Right lobe of liver (tissue), 6 donors: ENCODE measurements at places on chromosomes 3 and 15. TPM values are rescaled to one million over a fixed set of nuclear protein-coding genes. Genes with fewer than 3 reads are reported as not detected.

FBXO40 gene
- total RNA-seq: not detected

ANKRD34C gene
- not detected for total RNA-seq

MASP1 gene
- total RNA-seq: 138 TPM

DNAJC13 gene
- total RNA-seq: 15.9 TPM

CLDN18 gene
- total RNA-seq: not detected

GRCh38 chr3:183513046-183513706 lies 42.3 kb downstream of the KLHL6 start:
- peak; percentile 42 for DNase-seq

- no peak for DNase-seq
These were observed 420.0 kb downstream of the LPP start for GRCh38 chr3:188573956-188574355.

DNA sequence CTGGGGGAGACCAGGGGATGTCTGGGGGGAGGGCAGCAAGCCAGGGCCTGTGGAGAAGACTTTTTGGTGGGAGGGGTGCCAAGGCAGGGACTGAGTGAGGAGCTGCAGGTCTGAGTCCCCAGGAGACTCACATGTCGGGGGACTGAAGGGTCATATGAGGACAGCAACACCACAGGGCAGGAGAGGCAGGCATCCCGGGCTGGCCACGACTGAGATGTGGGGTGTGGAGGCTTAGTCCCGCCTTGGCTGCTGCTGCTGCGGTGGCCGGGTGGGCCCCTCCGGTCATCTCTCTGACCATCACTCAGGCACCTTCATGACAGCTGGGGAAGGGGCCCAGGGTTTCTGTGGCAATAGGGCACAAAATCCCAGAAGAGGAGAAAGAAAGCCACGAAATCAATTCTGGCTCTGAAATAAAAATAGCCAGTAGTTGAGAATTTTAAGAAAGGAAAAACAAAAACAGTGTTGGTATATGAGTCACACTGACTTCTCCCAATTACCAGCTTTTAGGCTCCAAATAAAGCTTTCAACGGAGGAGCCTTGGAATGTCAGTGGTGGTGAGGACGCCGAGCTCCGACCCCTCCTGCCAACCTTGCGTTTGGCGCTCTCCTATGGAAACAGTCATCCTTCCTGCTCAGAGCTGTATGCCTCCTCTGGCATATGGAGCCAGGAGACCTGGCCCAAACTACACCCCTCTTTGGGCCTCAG lies 52.9 kb upstream of the ITGA11 start:
- no peak for DNase-seq

GRCh38 chr3:194773216-194773615 lies 87.5 kb downstream of the FAM43A start:
- no peak for DNase-seq

DNA sequence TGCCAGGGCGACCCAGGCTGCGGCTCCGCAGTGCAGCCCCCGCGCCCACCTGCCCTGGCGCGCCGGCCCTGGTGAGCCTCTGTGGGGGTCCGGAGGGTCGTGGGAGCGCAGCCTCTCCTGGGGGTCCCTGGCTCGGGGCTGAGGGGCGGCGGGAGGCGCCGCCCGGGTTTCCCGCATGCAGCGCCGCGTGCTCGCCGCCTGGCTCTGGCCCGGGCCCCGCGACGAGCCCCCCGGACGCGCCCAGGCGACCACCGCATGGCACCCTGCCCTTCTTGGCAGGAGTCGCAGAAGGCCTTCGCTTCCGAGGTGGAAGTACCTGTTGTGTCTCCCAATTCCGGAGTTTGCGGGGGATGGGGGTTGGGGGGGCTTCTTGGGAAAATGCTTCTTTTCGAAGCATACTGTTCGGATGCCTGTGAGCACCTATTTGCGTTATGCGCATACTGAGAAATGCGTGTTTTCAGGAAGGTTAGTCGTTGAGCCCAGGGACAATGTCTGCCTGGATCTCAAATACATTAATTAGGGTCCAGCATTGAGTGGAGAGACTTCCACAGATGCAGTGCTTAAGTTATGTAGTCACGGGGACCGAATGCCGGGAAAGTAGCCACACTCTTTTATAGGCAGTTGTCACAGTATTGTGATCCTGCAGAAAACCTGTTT lies 1.3 kb downstream of the GABRA5 start:
- DNase-seq: no peak

- no peak for DNase-seq
These were observed 173.5 kb downstream of the OR4M2 start for GRCh38 chr15:22253676-22254408.

- no peak for DNase-seq
These were observed 81.6 kb upstream of the CHMP2B start for GRCh38 chr3:87145553-87145952.

GRCh38 chr3:44416031-44417030 lies 61.1 kb downstream of the ZNF445 start:
- no peak for DNase-seq

DNA sequence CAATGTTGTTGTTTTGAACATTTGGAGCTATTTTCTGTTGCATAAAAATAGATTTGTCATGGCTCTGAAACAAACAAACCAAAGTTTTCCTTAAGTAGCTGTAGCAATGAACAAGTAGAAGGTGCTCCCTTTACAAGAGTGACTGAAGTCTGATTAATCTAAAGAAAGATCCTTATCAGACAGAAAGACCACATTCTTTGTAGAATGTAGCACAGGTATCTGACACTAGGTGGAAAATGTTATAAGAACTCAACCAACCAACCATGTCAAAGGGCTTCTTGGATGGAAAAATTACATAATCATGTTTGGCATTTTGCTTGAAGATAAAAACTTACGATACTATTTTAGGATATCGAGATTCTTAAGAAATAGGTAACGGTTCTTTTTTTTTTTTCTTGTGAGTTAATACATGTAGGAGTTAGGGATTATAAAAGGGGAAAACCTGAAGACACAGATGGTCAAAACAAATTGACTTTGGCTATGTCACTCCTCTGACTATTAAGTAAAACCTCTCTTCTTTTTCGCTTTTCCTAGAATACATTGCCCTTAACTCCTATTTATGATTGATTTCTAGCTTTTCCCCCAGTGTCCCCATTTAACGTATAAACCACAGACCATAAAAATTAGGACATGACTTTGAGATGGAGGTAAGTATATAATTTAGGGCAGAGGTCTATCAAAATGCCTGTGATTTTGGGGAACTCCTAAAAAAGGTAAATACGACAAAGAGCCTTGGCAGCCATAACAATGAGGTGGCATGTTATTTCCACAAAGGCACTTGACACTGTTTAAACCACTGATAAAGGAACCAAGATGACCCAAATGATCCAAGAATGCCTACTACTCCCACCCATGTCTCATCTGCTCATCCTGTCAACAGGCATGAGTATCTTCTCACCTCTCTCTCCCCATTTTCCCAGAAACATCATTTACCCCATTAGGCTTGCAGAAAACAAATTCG lies 72.0 kb downstream of the CCR4 start:
- DNase-seq: no peak

GRCh38 chr3:44929782-44930181 lies 46.2 kb downstream of the ZDHHC3 start:
- no peak for DNase-seq

DNA sequence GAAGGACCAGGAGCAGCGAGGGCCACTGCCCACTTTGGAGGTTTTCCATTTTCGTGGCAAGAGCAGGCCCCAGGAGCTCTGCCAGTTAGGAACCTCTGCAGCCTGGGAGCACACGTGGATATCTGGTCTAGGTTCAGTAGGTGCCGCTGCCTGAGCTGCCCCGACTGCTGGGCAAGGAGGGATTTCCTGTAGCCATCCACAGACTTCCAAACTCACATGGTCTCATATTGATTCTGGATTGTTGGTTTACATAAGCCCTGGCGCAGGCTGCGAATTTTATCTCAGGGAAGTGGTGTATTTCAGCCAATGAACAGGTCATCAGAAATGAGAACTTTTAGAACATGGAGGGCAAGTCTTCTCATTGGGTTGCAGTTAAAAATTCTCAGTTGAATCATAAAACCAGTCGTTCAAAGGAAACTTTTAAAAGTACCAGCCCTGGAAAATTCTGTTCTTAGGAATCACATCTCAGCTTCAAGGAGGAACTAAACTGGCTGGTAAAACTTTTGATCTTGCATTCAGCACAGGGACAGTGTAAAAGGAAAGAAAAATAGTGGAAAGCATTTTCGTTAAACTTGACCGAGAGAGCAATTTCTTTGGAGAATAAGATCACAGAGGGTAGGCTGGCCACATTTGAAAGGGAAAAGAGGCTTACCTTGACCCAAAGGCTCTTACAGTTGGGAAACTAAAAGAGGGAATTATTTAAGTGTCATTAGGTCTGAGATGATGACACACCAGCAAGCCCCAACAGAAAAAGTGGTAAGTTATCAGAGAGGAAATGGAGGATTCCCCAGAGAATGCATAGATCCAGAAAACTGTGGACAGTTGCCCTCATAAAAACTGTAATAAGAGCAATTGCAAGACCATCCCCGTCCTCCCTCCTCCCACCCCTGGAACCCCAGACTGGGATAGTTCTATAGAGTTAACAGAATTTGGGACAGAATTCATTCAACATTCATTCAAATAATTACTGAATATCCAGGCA lies 6.4 kb upstream of the RTP3 start:
- peak; percentile 76 for DNase-seq

DNA sequence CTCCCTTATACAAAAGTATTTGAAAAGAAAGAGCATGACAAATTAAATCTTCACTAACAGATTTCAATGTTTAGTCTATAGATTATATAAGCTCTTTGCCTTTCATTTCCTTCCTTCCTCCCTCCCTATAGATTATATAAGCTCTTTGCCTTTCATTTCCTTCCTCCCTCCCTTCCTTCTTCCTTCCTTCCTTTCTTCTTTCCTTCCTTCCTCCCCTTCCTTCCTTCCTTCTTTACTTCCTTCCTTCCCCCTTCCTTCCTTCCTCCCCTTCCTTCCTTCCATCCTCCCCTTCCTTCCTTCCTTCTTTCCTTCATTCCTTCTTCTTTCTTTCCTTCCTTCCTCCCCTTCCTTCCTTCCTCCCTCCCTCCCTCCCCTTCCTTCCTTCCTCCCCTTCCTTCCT lies 209.8 kb upstream of the CBLB start:
- no peak for DNase-seq

DNA sequence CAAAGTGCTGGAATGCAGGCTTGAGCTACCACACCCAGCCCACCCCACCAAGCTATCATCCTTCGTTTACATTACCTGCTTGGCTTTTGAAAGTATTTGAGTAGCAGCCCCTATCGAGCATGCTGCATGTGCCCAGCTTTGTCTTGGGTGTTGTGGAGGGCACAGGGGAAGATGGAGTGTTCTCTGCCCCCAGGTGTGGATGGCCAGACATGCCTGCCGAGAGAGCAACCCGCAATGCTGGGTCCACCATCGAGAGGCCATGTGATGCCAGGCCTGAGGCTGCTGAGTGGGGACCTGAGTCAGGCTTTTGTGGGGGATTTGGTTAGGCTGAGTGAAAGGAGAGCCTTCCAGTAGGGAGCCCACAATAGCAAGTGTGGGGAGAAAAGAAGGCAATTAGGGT lies 25.9 kb downstream of the FOXL2NB start:
- DNase-seq: no peak

DNA sequence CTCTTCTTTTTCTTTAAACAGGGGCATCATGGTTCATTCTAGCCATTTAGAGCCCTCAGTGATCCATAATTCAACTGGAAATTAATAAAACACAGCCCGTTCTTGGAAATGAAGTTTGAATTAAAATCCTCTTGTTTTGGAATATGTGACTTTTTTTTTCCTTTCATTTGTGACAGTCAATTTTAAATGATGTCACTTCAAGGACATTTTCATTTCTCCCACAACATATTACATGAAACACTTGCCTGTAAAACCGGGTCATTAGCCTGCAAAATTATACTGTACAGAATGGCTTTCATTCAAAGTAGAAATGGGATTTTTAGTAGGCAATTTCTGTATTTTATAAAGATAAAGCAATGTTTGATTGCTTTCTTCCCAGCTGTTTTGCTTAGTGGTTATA lies 789 bp upstream of the SEMA6D start:
- DNase-seq: no peak
